ENCODE measurements at places on chromosomes 16 and 17.
A peak's percentile ranks its signal among the peaks of the same experiment; 100 is the strongest.

GRCh38 chr16:90033387-90033786 lies 14.1 kb upstream of the DBNDD1 start:
- DNase-seq, result no peak

- no peak for DNase-seq
Measured at GRCh38 chr16:17408296-17408695, 62.5 kb downstream of the XYLT1 start.

GRCh38 chr16:7031031-7031430 lies 301.6 kb upstream of the RBFOX1 start:
- no peak for DNase-seq

DNA sequence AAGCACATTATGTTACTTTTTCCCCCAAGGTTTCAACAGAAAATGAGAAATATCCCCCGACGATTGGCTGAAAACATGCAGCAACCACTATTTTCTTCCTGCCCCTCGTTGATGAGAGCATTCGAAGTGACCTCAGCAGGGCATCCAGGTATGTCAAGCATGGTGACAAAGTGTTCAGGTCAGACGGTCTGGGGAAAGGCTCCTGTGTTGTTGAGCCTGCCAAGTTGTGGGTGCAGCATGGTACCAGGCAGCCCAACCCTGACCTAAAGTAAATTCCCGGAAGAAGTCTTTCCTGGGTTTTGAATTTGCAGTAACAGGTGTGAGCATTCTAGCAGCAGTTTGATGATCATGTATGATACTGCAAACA lies 51.7 kb upstream of the SEC14L1 start:
- no peak for DNase-seq

DNA sequence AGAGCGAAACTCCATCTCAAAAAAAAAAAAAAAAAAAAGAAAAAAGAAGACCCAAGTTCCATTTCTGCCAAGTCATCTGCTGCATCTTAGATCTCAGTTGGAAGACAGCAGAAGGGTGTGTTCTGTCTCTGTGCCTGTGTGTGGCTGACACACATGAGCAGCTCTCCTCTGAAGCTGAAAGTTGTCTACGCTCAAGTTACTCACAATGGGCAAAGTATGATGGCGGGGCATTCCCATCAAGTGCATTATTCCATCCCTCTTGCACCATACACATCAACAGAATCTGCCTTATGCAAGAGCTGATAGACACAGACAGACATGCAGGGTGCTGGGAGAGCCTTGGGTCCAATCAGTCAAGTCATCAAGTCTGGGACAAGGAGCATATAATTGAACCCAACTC lies 402.2 kb downstream of the XYLT1 start:
- DNase-seq, result no peak

DNA sequence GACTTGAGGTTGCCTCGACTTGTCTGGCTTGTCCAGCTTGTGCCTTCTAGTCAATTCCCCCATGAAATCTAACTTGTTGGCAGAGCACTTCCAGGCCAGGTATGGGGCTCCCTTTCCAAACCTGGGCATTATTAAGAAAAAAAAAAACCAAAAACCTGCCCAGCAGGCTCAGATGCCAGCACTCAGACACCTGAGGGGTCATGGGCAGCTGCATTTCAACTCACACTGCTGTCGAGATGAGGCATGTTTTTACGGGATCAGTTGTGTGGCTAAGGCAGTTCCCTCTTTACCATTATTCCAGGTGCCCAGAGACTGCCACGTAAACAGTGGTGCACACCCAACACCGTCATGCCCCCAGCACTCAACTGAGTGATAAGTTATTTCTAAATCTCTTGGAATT lies 17.8 kb downstream of the TMEM11 start:
- no peak for DNase-seq

DNA sequence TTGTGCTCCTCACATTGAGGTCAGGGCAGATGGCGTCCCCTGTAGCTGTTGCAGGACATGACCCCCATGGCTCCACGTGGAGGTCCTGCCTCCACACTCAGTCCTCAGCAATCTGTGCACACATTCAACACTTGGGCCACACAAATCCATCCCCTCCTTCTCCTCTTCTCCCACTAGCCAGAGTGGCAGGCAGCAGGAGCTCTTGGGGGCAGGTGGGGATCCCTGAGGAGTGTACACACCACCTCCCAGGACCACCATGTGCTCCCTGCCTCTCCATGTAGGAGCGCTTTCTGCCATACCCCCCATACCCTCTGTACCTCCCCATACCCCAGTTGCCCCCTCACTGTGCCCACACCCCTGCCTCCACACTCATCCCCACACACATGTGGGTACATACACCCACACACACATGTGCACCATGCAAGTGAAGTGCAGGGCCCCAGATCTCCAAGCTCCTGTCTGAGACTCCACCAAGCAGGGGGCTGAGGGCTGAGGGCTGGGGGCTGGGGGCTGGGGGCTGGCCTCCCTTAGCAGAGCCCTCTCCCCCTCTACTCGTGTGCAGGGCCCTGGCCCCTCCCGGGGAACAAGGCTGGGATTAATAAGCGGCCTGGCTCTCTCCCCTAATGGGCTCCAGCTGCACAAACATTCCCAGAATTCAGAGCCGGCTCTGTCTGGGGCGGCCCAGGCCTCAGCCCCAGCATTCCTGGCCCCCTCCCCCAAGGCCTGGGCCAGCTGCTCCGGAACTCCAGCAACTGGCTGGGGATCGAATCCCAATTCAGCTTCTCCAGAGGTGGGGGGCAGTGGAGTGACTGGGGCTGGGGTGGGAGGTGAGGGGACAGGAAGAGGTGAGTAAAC lies 48.2 kb upstream of the MEIOC start:
- no peak for DNase-seq

DNA sequence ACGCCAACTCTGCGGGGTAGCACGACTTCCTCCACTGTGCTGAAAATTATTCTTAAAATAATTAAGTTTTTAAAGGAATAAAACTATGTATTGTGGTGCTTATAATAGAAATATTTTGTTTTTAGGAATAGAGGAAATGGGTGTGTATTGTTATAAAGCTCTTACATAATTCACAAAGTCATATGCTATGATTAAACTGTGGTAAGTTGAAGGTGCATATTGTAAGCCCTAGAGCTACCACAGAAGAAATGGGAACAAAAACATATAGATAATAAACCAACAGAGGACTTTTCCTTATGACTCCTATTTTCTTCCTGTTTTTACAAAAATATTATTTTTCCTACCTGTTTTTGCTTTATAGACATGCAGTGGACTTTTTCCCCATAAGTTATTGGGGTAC lies 4.3 kb upstream of the SLFN11 start:
- no peak for DNase-seq

DNA sequence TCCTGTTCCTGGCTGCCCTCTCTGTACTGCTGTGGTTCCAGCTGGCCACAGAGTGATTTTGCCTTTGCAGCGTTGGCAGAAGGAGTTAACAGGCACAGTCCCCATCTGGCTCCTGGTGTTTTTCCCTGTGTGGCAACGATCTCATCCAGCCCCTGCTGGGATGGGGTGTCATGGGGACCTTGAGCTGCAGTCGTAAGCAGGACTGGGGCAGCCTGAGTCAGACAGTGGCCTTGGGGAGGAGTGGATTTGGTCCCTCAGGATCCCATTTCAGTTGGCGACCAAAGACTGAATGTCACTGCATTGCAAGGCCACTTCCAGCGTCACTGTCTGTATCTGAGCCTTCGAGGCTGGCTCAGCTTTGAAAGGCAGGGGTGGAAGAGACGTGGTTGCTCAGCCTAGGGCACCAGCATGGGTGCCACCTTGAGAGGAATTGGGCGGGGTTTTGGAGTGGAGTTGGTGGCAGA lies 11.9 kb downstream of the TMEM94 start:
- peak; percentile 76 for DNase-seq

DNA sequence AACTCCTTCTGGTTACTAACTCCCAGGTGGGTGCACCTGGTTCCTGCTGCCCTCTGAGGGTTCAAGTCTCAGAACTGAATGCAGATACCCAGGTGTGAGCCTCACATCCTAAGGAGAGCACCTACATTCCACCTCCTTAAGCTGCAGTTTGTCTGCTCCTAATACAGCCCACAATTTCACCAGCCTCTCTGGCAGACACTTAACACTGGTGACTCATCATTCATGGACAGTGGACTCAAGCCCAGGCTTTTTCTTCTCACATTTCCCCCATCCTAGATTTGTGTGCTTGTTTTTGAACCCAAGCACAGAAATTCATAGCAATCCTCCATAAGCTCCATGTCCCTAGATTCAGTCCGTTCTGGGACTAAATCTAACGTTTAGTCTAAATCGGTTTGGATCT lies 7.0 kb upstream of the MAF start:
- no peak for DNase-seq

DNA sequence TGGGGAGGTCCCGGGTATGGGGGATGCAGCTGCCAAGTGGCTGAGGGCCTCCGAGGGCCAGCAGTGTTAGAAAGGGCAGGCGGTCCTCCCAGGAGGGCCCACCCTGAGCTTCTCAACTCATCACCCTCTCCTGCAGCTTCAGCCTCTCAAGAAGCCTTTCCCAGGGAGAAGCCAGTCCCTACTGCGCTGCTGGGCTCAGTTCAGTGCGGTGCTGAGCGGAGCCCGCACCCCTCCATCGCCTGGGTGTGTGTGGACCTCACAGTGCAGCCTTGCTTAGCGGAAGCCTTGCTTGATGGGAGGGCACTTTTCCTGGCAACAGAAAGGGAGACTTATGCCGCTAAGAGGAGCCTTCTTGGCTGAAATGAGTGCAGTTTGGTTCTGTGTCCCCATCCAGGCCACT lies 3.5 kb upstream of the APRT start:
- DNase-seq, result no peak

- DNase-seq, result no peak
Measured at GRCh38 chr16:49724774-49725173, 131.1 kb downstream of the ZNF423 start.

DNA sequence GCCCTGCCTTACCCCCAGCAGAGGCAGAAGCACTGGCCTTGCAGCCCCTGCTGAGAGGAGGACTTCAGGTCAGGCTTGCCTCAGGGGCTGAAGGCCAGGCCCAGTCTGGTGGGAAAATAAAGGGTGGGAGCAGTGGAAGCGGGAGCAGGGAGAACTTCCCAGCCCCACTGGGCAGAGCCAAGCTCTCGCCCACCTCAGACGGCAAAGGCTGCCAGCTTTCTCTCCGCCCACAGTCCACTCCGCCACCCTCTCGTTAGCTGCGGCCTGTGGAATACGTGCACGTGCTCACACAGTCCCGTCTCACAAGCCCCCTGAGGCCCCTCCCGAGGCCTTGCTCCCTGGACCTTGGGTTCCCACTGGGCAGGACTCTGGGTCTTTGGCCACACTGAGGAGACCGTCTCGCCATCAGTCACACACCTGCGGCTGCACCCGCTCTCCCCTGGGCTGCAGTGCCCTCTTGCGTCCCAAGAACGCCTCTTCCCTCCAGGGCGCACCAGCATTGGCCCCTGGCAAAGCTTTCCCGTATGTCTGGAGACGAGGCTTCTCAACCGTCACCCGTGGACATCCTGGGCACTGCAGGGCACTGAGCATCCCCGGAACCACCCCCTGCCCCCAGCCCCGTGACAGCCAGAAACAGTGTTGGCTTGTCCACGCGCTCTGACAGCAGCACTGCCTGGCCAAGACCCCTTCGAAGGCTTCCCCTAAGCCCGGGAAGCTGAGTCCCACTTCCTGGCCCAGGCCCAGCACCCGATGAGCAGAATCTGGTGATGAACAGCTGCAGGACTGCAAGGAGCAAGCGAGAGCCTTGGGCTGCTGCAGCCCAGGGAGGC lies 8.3 kb downstream of the MRPL28 start:
- DNase-seq, result peak; percentile 71

- DNase-seq, result peak; percentile 74
Measured at GRCh38 chr17:81471818-81472456, 40.7 kb downstream of the ACTG1 start.

- peak; percentile 26 for DNase-seq
Measured at GRCh38 chr17:45096141-45096540, 35.0 kb downstream of the NMT1 start.

- no peak for DNase-seq
Measured at GRCh38 chr17:70378076-70378475, 208.7 kb downstream of the KCNJ2 start.

GRCh38 chr16:5028950-5029475 lies 4.7 kb downstream of the NAGPA start:
- no peak for DNase-seq

GRCh38 chr16:67184453-67184994 lies 761 bp upstream of the MATCAP1 start:
- peak; percentile 79 for DNase-seq

- no peak for DNase-seq
Measured at GRCh38 chr17:30164531-30164930, 47.9 kb downstream of the NSRP1 start.

DNA sequence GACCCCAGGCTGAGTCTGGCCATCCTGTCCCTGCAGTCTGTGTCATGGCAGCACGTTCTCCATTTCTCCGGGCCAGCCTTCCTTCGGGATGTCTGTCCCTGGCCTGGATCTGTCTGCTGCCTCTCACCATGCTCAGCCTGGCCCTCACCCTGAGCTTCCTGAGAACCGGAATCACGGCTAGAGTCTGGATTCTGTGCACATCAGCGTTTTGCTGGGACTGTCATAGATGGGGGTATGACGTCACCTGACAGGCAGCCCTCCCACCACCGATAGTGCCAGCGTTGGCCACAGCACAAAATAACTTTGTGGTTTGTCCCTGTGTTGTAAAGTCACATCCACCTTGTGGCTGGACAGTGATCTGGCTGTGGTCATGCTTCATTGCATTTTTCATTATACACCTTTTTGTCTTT lies 59.2 kb downstream of the B9D1 start:
- no peak for DNase-seq

DNA sequence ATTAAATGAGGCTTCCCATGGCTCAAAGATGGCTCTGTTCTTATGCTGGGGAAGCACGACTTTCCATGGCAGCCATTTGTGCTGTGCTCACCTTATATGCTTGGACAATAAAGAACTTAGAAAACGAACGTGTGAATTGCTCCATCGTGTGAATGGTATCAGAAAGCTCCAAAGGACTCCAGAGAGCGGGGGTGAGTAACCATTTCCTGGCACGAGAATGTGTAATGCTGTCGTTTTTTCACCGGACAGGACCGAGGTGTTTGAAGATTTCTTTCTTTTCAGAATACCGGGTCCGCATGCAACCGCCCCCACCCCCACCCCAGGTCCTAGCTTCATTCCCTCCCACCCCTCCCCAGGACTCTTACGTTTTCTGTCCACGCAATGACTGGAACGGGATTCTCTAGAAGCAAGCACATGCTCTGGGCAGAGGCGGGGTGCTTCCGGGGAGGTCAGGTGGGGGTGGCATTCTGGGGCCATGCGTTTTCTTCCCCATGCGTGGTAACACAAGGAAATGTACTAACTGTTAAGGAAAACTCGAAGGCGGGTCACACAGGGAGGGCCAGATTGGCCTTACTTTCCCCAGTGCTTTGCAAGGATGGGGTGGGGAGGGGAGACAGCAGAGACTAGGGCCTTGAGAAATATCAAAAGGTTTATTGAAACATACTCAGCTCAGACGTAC lies 26.2 kb downstream of the GPRC5B start:
- no peak for DNase-seq

- DNase-seq, result no peak
Measured at GRCh38 chr16:71432906-71433305, 8.9 kb downstream of the TLE7 start.

- no peak for DNase-seq
Measured at GRCh38 chr16:82281544-82281943, 111.5 kb upstream of the MPHOSPH6 start.

- DNase-seq, result no peak
Measured at GRCh38 chr17:31060791-31061550, 33.8 kb upstream of the NF1 start.
